T-helper 1 cell (primary cell): ENCODE measurements at places on chromosomes 3 and 15.

GRCh38 chr3:171865191-171865865 is 22.2 kb downstream of the TMEM212 start:
- no peak for DNase-seq

DNA sequence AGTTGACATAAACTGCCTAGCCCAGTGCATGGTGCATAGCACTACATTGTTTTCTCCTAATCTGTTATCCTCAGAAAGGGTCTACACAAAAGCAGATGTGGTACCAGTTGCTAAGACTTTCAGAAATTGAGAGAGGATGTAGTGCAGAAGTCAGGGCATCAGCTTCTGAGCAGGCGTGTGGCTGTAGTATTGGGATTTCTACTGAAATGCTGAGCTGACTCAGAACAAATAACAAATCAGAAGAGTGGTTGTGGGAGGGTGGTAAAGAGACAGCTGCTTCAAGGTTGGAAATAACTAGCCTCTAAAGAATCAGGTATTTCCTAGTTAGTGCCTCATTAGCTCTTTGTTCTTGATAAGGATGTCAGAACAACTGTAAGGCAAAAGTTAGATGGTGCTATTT is 161.3 kb downstream of the AKAP13 start:
- DNase-seq: no peak

GRCh38 chr3:40754994-40755393 is 230.2 kb downstream of the ZNF621 start:
- DNase-seq: no peak

DNA sequence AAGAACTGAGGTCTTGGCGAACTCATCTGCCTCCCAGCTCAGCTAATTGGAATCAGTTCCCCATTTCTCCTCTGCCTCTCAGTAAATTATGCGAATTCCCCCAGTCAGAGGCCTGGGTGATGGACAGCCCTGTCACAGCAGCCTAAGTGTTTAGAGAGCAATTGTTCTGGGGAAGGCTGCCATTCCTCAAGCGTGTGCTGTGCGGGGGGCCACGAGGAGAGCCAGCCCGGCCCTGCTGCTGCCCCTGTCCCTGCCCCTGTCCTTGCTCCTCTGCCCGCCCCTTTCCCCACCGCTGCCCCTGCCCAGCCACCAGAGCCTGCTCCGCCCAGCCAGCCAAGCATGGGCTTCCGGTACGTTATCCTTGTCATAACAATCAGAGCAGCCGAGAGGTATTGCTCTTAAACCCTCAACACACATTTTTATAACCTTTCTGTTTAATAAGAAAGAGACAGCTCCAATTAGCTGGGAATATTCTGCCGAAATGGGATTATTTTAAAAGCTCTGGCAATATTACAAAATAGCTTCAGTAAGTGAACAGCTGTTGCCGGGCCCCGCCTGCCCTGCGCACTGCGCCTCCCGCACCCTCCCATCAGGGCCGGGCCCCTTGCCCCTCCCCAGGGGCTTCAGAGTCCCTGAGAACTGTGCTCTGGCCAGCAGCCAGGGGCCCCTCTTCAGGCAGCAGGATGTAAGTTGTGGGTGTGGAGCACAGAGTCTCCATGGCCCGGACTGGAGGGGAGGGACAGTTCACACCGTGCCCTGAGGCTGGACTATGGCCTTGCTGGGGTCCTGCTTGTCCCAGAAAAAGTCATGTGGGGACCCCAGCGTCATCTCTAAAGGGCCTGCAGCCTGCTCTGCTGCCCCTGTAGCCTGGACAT is 12.4 kb upstream of the CACNA2D2 start:
- no peak for DNase-seq

DNA sequence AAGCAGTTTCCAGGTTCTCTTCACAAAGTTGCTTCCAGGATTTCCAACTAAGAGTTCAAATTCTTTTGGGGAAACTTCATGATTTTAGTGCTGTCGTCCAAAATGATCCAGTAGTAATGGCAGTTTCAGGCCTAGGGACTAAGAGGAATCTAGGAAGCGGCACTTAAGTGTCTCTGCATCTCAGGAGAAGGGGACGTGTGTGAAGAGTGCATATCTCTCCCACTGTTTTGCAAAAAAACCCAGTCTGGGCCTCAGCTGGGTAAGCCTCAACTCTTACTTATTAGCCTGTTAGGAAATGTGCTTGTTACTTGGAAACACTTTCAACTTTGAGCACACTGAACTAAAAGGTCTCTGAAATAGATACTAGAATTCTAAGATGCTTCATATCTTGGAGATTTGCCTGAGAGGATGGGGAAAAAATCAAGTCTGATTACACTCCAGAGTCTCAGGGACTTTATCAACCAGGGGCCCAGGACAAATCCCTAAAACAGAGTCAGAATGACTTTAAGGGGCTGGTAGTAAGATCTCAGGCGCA is 81.8 kb downstream of the WDR76 start:
- DNase-seq: no peak

- DNase-seq: no peak
Observed at GRCh38 chr3:133303430-133303829, 96.4 kb upstream of the BFSP2 start.

GRCh38 chr15:100187677-100188076 is 154.1 kb downstream of the ADAMTS17 start:
- no peak for DNase-seq

GRCh38 chr3:72657666-72658065 is 190.6 kb downstream of the SHQ1 start:
- DNase-seq: no peak

DNA sequence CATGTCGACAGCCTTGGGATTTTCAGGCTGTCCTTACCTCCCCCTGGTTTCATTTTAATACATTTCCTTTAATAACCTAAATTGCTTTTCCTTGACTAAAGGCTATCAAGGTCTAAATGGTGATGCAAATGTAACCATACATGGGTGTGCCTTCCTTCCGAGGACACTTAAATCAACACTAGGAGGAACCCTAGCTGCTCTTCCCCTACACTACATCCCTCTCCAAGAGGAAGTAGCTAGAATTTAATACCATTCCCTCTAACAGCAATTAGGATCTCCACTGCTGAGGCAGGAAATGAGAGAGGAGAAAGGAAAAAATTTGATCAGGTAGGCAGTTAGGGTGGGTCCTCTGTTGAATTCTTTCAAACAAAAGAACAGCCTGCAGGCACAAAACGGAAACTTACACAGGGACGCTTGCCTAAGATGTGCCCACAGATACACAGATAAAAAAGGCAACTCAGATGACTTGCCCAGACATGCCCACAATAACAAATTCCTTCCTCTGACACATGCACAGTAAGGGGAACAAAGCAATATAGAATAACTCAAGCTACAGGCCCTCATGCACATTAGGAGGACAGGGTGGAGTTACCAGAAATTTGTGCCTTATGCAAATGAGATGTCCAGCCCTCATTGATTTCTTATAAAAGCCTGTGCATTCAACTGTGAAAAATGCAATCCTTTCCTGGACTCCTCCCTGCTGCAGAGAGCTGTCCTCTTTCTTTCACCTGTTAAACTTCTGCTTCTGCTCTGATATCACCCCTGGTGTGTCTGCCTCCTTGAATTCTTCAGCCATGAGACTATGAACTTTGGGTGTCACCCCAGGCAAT is 1024.4 kb upstream of the CADM2 start:
- no peak for DNase-seq

GRCh38 chr3:59970376-59970775 is 920.6 kb upstream of the CFAP20DC start:
- DNase-seq: no peak

DNA sequence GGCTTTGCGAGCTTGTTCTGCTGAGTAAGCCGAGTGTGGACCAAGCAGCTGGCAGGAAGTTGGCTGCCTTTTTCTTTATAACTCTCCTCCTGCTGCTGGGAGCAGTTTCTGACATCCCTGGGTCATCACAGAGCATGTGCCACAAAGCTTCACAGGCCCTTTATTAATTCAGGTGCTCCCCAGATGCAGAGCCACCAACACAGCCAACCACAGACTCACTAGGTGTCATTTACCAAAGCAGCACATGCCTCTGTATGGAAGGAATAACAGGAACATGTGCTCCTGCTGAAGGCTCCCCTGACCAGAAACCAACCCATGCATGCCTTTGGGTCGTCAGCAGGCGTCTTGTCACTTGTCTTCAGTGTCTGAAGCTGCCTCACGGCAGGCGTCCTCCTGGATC is 152.5 kb downstream of the ADAMTS17 start:
- no peak for DNase-seq

- DNase-seq: no peak
Observed at GRCh38 chr3:5799398-5799797, 611.9 kb downstream of the EDEM1 start.

GRCh38 chr3:18442756-18443664 is 17.9 kb upstream of the SATB1 start:
- DNase-seq: no peak

DNA sequence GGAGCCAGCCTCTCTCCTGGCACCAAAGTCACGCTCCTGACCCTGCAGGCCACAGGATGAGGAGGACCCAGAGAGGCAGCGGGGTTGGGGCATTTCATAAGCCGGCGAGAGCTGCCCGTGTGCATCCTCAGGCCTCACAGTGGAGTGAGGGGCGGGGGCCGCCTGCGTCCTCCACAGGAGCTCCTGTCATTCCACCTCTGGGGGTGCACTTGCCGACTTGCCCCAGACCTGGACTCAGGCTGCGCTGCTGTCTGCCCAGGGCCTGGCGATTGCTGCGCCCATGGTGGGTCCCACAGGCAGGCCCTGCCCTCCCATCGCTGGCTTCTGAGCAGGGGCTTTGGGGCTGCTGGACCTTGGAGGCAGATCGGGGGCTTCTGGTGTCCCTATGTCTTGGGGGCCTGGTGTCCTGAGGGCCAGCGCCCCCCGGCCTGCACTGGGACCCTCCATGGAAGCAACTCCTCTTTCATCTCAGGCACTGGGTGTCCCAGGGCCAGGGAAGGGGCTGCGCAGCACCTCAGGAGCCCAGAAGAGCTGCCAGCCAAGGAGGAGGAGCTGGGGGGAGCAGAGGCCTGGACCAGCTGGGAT is 184.0 kb downstream of the GOLGA6L6 start:
- no peak for DNase-seq
